ENCODE measurements at places on chromosomes 1 and 21.

DNA sequence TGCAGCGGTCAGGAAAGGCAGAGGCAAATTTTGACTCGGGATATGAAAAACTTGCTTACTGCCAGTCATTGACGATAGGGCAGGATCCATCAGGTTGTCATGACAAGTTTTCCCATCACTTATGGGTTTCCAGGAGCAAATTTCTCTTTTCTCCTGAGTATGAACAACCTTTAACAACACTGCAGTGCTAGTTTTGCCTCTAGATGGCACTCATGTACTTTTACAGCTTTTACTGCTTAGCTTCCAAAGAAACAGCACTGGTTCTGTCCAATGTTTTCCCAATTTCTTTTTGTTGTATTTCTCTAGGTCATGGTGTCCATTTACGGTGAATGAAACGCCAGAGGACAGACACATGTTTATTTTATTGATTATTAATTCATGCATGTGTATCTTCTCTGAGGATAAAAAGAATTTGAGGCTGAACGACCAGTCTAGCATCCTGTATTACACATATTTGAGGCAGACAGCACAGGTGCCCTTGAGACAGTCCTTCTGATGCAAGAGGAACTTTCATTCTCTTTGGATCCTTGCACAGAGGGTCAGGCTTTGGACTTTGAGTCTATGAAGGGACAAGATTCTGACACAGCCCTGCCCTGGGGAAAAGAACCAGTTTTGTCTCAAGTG is 112.3 kb upstream of the TRABD2B start:
- DNase-seq: peak; percentile 46

DNA sequence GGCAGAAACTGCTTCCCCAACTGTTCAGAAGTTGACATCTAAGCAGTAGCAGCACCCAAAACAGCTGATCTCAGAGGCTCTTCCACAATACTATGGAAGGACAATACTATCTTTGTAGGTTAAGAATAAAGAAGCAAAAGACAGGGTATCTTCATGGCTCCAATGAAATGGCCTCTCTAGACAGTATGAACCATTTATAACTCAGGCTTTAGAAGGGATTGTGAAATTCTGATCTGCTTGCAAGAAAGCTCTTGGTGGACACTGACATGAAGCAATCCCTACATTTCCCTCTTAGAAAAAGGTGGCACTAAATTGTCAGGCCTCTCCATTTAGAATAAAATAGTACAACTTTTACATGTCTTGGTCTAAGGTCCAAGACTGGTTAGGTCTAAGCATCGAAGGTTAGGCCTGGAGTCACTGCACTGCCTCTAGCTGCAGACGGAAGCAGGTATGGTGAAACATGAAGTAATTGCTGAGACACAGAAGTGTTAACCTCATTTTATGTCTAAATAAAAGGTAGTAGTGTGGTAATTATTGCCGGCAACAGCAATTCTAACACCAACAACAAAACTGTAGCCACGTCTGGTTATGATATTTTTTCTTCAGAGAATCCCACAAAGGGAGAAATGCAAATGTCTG is 50.6 kb upstream of the HP1BP3 start:
- no peak for DNase-seq

DNA sequence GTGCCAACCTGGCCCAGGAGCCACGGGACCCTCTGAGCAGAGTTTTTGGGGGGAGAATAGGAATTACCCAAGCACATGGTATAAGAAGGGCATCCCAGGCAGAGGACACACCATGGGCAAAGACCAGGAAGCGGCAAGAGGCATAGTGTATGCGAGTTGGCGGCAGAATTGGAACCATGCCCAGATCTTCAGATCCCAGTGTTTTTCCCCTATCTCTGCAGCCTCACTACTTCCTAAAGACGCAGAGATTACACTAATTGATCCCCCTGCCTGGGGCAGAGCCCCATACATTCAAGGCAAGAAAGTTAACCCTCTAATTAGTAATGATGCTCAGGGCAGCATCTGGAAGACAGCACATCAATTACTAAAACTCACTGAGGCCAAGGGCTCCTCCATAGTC is 48.2 kb downstream of the SYT2 start:
- DNase-seq: no peak

- DNase-seq: peak; percentile 13
Observed at GRCh38 chr1:24526940-24527542, 24.4 kb downstream of the RCAN3 start.
